ENCODE measurements at places on chromosomes 7 and 10. TPM values are rescaled to one million over a fixed set of nuclear protein-coding genes. Genes with fewer than 3 reads are reported as not detected.

CYP26C1 gene
- 0.33 TPM for total RNA-seq

C10orf53 gene
- total RNA-seq: not detected

SFTPA1 gene
- not detected for total RNA-seq

DNA sequence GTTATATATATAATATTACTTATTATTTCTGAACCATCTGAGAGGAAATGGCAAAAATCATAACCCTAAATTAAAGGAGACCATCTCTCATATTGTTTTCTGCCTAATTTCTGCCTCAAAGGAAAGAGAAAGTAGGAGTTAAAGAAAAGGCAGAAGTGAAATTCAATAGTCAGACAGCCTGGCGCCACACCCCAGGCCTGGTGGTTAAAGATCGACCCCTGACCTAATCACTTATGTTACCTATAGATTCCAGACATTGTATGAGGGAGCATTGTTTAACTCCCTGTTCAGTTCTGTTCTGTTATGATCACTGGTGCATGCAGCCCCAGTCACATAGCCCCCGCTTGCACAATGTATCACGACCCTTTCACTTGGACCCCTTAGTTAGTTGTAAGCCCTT is 24.9 kb upstream of the CHST3 start:
- DNase-seq: no peak

DNA sequence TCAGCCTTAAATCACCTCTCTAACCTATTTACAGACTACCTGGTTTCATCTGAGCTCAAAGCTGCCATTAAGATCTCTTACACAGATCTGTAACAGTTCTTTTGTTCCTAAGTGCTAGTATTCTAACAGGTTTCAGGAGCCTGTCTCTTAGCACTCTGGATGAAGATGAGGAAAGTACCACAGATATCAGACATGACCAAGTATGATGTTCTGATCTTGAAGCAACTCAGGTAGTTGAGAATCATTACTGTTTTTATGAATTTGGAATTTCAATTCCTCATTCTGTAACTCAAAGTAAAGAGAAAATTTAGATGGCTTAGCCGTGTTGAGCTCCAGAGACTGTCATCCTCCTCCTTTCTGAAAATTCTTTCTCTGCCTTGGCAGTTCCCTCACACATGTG is 30.8 kb downstream of the CCDC186 start:
- no peak for DNase-seq

DNA sequence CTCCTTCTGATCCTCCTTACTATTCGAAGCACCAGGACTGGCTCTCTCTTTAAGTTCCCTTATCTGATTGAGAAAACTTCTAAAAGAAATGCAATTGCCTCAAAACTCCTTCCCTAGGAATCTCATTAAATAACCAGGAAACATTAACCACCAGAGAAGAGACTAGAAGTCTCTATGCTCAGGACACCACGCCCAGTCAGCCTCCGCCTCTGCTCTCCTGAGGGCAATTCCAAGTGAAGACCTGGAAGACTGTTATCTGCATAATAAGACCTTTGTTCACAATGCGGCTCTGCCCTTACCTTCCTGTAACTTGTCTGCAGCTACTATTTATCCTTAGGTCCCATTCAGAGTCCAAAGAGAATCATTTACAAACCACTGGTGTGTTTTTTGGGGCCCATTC is 78.8 kb downstream of the ELMO1 start:
- DNase-seq: no peak

GRCh38 chr7:156460858-156461627 is 179.5 kb upstream of the RNF32 start:
- no peak for DNase-seq

- peak; percentile 71 for DNase-seq
Measured at GRCh38 chr7:44967571-44968446, 11.0 kb downstream of the MYO1G start.

GRCh38 chr10:75034131-75034512 is 77.3 kb upstream of the SAMD8 start:
- DNase-seq: no peak
